SK-MEL-5 (cell line): ENCODE measurements at places on chromosomes 7 and 10. TPM values are rescaled to one million over a fixed set of nuclear protein-coding genes. Genes with fewer than 3 reads are reported as not detected.
A peak's percentile ranks its signal among the peaks of the same experiment; 100 is the strongest.

- DNase-seq: no peak
These were observed 63.1 kb downstream of the CARD11 start for GRCh38 chr7:2980401-2981102.

GRCh38 chr10:52446391-52446790 lies 132.3 kb downstream of the DKK1 start:
- DNase-seq: no peak

DNA sequence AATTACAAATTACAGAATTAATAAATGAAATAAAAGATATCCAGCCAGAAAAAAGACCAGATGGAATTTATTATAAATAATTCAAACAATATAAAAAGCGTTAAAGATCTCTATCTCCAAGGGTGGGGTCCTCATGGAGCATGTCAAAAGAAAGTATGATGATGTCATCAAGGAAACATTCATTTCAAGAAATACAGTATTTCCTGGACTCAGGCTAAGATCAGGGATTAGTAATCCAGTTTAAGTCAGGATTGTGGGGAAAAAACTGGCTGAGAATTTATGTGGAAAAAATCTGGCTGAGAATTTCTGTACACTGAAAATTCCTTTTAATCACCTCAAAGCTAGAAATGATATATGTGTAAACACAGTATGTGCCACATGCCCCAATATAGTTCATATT lies 1075.3 kb downstream of the XPNPEP1 start:
- DNase-seq: no peak

GRCh38 chr7:38306171-38306570 lies 32.7 kb upstream of the TARP start:
- no peak for DNase-seq

- DNase-seq: no peak
These were observed 1.3 kb downstream of the ABCB1 start for GRCh38 chr7:87599336-87599735.

DNA sequence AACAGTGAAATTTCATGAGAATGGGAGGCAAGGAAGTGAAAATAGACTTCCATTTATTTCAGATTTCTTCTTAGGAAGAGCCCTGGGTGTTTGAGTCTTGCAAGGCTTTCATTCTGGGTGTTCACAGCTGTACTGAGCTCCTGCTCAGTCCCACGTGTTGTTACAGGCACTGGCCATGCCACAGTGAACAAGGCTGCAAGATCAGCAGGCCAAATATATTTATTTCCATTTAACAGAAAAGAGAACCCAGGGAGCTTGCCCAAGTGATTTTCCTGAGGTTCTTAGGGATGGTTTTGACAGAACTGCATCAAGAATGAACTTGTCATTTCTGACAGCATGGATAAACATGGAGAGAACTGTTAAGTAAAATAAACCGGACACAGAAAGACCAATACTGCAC lies 54.5 kb upstream of the CD36 start:
- DNase-seq: no peak

- DNase-seq: no peak
These were observed 106.8 kb downstream of the ANK3 start for GRCh38 chr10:60282771-60283353.

DNA sequence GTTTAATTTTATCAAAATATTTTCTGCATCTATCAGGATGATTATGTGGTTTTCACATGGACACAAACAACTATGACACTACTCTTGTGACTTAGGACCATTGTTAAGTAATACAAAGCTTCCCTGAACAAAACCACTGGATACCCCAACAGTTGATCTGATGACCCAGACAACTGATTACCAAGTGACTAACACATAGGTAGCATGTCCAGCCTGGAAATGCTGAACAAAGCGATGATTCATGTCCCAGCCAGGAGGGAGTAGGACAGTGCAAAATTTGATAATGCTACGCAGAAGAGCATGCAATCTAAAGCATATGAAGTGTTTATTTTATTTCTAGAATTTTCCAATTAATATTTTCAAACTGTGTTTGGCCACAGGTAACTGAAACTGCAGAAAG lies 8.9 kb upstream of the PNLIP start:
- DNase-seq: peak; percentile 0

- DNase-seq: no peak
These were observed 8.1 kb downstream of the ABHD11 start for GRCh38 chr7:73730485-73730884.

DNA sequence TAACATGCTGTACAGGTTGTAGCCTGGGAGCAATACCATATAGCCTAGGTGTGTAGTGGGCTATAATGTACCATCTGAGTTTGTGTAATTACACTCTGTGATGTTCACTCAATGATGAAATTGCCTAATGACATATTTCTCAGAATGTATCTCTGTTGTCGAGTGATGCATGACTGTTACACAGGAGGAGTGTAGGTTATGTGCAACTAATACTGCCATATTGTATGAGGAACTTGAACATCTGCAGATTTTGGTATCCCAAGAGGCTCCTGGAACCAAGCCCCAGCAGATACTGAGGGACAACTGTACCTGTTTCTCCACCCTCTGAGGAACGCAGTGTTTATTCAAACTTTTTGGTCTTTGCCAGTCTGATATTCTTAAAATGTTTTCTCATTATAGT lies 38.6 kb downstream of the NACAD start:
- DNase-seq: no peak

GRCh38 chr7:120997882-120998474 lies 9.5 kb downstream of the CPED1 start:
- DNase-seq: no peak

- no peak for DNase-seq
These were observed 175.3 kb upstream of the KLF14 start for GRCh38 chr7:130909161-130909836.

DNA sequence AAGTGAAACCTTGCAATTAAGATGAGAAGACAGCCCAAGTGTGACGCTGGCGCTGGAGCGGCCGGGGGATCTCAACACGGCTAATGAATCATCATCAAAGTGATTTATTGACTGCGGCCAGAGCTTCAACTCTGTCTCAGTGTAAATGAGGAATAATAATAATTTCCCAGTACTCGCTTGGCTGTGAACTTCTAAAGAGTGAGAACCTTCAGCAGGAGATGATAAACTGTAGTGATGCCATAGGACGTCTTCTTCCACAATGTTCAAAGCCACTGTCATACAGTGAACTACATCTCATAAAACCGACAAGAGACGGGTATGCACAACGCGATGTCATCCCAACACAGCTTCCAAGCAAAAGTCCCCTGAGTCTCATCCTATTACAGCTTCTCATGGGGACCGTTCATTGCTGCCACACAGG lies 123.6 kb upstream of the NOBOX start:
- no peak for DNase-seq

DNA sequence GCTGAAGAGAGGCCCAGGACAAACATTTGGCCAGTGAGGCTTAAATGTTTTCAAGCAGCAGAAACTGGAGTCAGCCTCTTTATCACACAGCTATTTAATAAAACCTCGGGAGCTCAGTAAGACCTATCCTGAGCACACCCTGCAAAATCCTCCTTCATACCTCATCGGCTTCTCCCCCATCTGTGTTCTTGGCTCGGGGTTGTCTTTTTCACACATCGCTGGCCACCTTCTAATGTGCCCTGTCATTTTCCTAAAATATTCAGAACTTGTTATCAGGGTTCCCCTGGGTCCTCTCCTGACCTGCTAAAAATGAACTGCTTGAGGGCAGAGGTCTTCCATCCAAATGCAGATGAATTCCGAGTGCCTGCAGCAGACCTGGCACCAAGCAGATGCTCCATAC lies 310.3 kb upstream of the AKR1E2 start:
- DNase-seq: no peak

DNA sequence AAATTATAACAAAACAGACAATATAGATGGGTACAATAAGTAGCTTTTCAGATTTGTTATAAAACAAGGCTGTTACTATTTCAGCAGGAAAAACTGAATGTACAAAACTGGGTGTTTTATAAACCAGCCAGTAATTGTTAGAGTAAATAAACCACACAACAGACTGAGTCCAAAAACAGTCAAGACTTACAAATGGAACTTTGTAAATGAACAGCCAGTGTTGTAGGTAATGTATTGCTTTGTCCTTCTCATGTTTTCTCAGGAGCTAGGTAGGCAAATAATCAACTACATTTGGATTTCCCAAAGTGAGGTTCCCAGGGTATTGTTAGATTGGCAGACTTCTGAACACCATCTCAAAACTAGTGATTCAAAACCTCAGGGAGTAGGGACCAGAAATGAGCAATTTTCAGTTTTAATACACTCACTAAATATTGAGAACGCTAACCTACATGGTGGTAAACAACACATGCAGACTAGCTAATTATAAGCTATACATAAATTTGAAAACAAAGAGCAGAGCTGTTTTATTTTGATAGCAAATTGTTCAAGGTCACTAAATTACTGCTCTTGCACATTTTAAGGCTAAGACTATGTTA lies 36.2 kb downstream of the HERPUD2 start:
- DNase-seq: no peak

DNA sequence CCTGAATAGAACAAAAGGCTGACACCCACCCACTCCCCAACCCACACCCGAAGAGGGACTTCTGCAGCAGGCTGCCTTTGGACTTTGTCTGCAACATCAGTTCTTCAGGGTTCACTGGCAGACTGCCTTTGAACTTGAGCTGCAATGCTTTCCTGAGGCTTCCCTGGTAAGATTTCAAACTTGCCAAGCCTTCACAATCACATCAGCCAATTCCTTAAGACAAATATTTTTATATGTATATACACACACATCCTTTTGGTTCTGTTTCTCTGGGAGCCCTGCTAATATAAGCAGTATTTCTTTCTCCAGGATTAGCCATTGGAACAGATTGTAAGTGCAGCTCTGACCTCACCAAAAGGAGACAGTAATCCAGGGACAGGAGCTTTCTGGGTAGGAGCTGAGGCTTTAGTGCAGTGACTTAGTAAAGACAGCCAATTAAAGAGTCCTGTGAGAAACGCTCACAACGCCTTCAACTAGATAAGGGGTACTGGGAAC lies 55.6 kb upstream of the KMT2E start:
- DNase-seq: no peak

GRCh38 chr7:12719141-12719919 lies 31.9 kb downstream of the ARL4A start:
- no peak for DNase-seq

GRCh38 chr10:59536167-59537014 lies 173.3 kb downstream of the SLC16A9 start:
- no peak for DNase-seq

GRCh38 chr10:89367529-89367928 lies 10.3 kb upstream of the IFIT1B start:
- no peak for DNase-seq

DNA sequence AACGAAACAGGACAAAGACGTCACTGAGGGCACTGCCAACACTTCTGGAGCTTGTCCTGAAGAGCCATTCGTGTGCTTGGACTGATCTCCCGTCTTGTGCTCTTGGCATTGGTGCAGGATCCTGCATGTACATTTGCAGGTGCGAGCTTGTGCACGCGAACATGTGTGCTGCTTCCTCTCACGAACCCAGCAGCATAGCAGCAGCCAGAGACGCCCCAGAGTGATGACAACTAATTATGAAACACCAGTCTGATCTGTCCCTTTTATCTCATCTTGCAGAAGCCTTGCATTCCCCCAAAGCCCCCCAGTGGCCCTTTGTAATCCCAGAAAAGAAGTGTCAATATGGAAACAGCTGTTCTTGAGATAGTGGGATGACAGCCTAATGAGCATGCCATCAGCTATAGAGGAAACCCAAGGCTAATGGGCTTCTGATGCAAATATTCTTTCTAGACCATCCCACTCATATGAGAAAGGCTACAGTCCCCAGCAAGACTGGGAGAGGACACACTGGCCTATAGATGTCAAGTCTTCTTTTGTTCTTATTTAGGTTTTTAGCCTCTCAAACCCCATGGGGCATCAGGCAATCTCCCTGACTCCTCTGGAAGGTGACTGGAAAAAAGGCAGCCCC lies 310.6 kb downstream of the FRMD4A start:
- no peak for DNase-seq

GRCh38 chr7:25431956-25432450 lies 203.7 kb upstream of the NPVF start:
- no peak for DNase-seq

GRCh38 chr7:46622251-46622650 lies 701.2 kb upstream of the IGFBP3 start:
- no peak for DNase-seq

GRCh38 chr7:147556317-147556716 lies 1034.2 kb upstream of the C7orf33 start:
- DNase-seq: no peak

DNA sequence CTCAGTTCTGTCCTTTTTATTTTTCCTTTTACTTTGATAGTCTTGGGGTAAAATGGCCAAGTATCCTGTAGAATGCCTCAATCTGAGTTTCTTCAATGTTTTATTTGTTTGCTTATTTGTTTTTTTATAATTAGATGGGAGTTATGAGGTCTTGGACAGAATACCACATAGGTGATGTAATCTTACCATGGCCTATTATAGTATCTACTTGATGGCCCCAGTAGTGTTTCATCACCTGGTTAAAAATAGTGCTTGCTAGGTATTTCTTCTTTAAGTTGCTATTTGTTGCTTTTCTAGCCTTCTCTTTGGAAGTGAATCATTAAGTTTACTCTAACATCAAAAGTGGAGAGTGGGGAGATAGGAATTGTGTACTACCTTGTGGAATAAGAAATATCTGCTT lies 1020.0 kb upstream of the KCND2 start:
- DNase-seq: no peak

DNA sequence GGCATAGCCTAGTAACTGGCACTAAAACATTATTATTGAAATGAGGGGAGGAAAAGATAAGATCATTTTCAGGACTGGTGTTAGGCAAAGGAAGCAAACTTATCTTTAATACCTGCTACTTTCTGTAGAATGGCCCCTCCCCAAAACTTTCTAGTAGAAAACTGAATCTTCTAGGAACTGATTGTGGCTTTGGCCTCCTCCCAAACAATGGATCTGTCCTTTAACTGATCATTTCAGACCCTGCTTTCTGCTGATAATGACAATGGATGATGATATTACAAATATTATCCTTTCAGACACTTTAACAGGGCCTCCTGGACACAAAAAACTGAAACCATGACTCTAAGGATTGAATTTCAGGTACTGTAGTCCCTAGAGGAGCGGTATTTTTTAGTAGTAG lies 55.1 kb downstream of the EZH2 start:
- DNase-seq: no peak

GRCh38 chr10:105102977-105103376 lies 461.9 kb downstream of the SORCS3 start:
- no peak for DNase-seq

GRCh38 chr10:104328896-104329710 lies 9.2 kb downstream of the ITPRIP start:
- DNase-seq: peak; percentile 59

Gene SORBS1
- total RNA-seq: 36.6 and 37.0 TPM in 2 replicates

Gene CAV2
- 31.9 and 32.9 TPM in 2 replicates for total RNA-seq

Gene RARRES2
- total RNA-seq: not detected in 2 replicates

Gene PPP1R17
- not detected in 2 replicates for total RNA-seq

Gene STAG3
- 3.4 and 5.7 TPM in 2 replicates for total RNA-seq

Gene CDNF
- 0.74 and 1.7 TPM in 2 replicates for total RNA-seq

Gene FFAR4
- total RNA-seq: not detected in 2 replicates

Gene SUN3
- 0.45 TPM in 1 of 2 replicates, not detected in the other for total RNA-seq

Gene WEE2
- not detected in 2 replicates for total RNA-seq

Gene NUDT5
- total RNA-seq: 78.4 and 85.0 TPM in 2 replicates

Gene SEMA3D
- total RNA-seq: 0.95 and 1.3 TPM in 2 replicates

Gene TPK1
- total RNA-seq: 2.1 and 3.4 TPM in 2 replicates

Gene LRRC18
- not detected in 2 replicates for total RNA-seq

Gene ANKRD30A
- not detected in 2 replicates for total RNA-seq

Gene AZGP1
- 1.1 and 1.8 TPM in 2 replicates for total RNA-seq
